ENCODE measurements at places on chromosomes 7 and 10.

DNA sequence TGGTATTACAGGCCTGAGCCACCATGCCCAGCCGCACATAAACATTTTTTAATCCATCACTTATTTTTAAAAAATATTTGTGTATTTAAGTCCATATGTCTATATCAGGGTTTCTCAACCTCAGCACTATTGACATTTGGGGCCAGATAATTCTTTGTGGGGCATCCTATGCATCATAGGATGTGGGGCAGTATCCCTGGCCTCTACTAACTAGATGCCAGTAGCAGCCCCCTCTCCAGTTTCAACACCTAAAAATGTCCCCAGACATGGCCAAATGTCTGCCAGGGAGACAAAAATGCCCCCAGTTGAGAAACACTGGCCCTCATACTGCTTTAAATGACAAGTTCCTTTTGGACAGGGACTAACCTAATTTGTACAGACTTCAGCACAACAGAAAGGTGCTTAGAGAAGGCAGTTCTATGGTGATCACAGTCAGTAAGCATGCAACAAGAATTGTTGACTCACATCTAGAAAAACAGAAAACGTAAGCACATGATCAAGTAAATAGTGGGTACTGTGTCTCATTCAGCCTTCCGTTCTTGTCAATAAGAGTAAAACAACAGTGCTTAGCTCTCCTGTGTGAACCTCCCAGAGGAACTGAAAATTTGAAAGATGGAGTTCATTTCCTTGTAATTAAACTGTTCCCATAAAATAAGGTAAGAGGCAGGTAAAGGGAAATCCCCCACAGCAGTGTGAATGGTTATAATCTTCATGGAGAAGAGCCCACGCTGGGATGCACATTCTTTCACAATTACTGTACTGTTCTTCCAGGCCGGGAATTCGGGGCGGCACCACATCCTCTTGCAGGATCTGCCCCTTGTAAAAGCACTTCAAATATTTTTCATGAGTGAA lies 17.3 kb upstream of the ADRB1 start:
- DNase-seq = no peak
- H3K4me3 ChIP-seq = no peak overlapping the region
- H3K36me3 ChIP-seq = no peaks in the 10 kb centered on the region
- no peaks in the 10 kb centered on the region for H3K27me3 ChIP-seq
- H3K27ac ChIP-seq = peak overlapping the region; percentile 61
- peaks cover 26% of the 10 kb centered on the region for H3K4me1 ChIP-seq

GRCh38 chr7:30475580-30475979 lies 3.0 kb downstream of the NOD1 start:
- no peaks in the 10 kb centered on the region for H3K27me3 ChIP-seq
- H3K4me3 ChIP-seq = no peak overlapping the region
- DNase-seq = no peak
- no peaks in the 10 kb centered on the region for H3K36me3 ChIP-seq
- H3K27ac ChIP-seq = no peak overlapping the region

- H3K4me3 ChIP-seq = no peak overlapping the region
- H3K27ac ChIP-seq = no peak overlapping the region
- H3K36me3 ChIP-seq = no peaks in the 10 kb centered on the region
Measured at GRCh38 chr7:85412912-85413311, 226.1 kb upstream of the SEMA3D start.

- H3K27ac ChIP-seq = no peak overlapping the region
- no peak for DNase-seq
- no peaks in the 10 kb centered on the region for H3K27me3 ChIP-seq
- H3K36me3 ChIP-seq = no peaks in the 10 kb centered on the region
- H3K4me1 ChIP-seq = no peaks in the 10 kb centered on the region
- no peak overlapping the region for H3K4me3 ChIP-seq
Measured at GRCh38 chr10:27485986-27486385, 18.1 kb upstream of the RAB18 start.

DNA sequence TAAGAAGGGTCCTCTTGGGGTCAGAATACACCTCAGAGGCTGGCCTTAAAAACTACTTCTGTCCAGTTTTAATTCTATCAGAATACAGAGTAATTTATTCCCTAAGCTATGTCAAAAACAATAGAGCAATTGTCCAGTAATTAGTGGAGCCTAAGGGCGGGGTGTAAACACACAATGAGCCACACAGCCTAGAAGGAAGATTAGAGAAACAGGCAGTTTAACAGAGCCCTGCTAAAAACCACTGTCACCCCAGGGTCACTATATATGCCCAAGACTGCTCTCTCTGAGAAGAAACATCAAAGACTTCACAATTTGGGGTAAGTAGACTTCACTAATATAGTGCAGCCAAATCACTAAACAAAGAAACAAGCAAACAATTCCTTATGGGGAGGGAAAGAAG lies 27.2 kb upstream of the WNT2 start:
- no peaks in the 10 kb centered on the region for H3K4me1 ChIP-seq
- no peak for DNase-seq
- H3K4me3 ChIP-seq = no peak overlapping the region
- no peak overlapping the region for H3K27ac ChIP-seq

Measured in upper lobe of right lung (tissue), 1 donor.